Stimulated activated naive CD8-positive, alpha-beta T cell treated with anti-CD3 and anti-CD28 coated beads, Interleukin-15, amount 100 ng/mL, for 72 hours (primary cell): ENCODE measurements at places on chromosomes 6 and 20.
A peak's percentile ranks its signal among the peaks of the same experiment; 100 is the strongest.

DNA sequence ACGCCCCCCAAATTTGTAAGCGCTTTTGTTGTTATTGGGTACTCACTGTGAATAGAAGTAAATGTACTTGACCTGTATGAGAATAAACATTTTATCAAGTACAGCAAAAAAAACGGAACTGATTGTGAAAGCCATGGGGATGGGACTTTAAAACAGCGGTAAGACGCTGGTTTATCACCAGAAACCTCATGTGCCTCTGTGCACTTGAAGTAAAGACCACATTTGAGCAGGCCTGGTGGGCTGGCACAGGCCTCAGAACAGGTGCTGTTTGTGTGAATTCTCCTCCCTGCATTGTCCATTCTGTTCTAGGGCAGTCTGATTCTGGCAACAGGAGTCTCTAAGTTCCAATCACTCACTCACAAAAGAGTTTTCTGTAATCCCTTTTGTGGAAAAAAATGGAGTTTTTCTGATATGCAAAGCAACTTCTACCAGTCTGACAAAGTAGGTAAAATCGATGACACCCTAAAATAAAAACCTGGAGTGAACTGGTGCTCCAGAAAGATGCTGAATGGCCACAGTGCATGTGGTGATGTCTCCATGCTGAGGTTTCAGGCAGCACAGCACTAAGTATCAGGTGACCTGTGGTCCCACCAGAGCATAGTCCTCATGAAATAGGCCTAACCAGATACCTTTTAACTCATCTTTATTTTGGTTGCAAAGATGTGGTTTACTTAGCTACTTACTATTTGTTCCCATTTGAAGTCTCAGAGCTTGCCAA lies 53.9 kb downstream of the STX7 start:
- no peak for DNase-seq

DNA sequence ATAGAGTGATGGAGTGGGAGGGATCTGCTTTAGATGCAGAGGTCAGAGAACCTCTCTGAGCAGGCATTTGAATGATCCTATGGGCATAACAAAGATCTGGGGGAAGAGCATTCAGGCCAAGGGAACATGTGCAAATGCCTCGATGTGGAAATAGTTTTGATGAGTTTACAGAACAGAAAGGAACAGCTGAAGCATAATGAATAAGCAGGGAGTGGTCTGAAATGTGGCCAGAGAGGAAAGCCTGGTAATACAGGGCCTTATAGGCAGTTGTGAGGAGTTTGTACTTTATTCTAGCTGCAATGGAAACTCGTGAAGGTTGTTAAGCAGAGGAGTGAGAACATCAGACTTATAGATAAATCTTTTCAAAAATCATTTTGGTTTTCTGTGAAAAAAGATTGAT lies 33.0 kb upstream of the ME1 start:
- DNase-seq: no peak

GRCh38 chr20:18926965-18927364 lies 113.4 kb downstream of the SCP2D1 start:
- no peak for DNase-seq

DNA sequence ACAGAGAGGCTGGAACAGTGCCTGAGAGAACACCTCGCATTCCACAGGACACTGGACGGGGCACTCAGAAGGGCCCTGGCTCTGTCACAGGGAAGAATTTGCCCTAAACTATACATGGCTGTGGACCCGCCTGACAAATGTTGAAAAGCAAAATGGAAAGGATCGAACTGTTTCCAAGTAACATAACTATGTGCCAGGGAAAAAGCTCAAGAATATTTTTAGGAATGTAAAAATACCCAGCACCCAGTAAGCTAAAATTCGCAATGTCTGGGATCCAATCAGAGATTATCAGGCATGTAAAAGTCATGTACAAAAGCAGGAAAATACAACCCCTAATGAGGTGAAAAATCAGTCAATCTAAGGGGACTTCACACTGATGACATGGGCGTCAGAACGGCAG lies 215.9 kb downstream of the TTLL2 start:
- DNase-seq: no peak

DNA sequence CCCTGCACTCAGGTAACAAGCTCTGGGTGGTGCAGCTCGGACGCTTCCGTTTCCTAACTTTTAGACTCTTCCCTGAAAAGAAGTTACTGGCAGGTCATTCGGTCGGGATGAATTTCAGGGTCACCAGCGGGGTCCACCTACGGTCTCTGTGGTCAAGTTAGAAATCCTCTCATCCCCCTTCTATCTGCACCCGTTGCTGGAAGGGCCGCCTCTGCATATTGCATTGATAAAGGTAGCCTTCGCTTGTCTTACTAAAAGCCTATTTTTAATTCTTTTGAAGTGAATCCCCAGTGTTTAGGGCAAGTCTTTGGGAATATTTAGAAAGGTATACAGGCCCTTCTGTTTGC lies 47.3 kb downstream of the LRRN4 start:
- DNase-seq: no peak

DNA sequence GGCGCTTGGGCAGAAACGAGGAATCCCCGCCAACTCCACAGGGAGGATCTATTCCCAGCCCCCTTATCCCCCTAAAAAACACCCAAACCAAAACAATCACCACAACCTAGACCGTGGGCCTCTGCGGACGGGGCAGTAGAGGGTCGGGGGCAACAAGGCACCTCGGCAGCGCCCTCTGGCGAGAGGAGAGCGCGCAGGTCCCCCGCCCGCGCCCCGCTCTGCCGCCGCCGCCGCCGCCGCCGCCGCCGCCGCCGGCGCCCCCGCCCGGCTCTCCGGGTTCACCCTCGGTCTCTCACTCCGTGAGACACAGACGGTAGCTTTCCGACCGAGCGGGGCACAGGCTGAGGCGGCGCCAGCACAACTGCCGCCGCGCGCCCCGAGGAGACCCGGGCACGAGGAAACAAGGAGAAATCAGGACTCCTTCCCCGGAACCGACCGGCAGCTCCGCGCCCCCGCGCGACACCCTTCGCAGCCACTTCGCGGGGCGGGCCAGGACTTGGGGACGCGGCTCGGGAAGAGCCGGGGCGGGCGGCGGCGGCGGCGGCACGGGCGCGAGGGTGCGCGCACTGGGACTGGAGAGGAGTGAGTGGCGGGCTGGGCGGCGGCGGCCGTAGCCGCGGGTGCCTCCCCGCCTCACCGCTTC lies at the start of gene SLC35F1:
Gene SLC35F1, plus strand, starts transcription at position 307 of the 643 bp plus-strand sequence.
- peak; percentile 47 for DNase-seq

DNA sequence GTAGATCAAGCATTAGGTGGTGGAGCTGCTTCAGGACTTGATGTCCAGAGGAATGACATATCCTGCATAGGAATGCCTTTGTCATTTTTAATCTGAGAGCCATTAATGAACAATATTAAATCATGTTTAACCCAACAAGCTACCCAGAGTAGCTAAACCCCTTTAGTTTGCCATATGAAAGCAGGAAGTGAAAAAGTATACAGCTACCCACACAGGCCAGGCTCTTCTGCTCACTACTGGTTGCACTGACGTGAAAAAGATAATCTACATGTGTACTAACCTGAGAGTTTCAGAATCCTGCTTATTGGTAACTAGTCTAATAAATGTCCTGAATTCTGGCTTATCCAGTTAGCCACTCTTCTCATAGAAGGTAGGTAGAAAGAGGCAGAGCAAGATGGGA lies 19.9 kb downstream of the GLYATL3 start:
- no peak for DNase-seq

DNA sequence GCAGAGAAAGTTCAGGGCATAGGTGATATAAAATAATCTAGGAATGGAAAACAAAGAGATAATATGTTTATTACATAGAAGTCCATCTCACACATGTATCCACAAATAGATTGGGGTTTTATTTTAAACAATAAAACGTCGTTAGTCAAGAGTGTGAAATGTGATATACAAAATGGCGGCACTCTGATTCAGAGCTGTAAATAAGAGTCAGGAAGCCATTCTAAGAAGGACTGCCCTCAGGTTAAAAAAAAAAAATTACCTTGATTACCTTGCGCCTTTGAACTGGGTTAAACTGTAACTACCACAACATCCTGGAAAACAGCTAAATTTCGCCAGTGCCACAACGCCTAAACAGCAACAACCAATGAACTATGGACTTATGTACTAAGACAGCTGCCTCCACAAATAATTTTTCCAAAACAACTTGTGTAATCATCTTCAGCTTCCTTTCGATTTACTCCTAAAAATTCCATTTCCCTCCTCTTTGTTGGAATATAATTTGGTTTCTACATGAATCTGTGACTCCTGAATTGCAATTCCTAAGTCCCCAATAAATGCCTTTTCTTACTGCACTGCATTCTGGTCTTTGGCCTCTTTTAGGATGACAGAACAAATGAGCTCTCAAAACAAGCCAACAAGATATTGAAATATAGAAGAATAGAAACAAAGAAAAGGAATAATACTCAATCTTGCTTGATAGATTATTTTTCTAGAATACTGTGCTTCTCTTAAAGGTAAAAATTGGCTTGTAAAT lies 1019.5 kb upstream of the MAP3K7 start:
- no peak for DNase-seq

DNA sequence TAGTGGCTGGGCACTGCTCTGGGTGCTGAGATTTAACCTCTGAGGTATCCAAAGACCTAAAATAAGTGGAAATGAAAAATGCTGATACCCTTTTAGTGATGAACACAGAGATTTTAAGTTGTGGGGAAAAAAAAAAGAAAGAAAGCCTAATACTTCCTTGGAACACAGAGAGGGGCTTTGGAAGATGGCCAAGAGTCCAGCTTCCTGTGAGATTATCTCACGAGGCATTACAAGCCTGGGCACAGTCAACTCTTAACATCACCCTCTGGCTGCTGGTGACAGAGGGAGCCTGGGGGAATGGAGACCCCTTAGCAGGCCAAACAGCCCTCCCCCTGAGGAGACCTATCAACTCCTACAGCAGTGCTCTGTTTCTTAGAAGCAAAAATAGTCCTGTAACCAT lies 19.7 kb downstream of the BTN2A1 start:
- no peak for DNase-seq

GRCh38 chr6:22147921-22148776 lies 148.7 kb downstream of the PRL start:
- no peak for DNase-seq

DNA sequence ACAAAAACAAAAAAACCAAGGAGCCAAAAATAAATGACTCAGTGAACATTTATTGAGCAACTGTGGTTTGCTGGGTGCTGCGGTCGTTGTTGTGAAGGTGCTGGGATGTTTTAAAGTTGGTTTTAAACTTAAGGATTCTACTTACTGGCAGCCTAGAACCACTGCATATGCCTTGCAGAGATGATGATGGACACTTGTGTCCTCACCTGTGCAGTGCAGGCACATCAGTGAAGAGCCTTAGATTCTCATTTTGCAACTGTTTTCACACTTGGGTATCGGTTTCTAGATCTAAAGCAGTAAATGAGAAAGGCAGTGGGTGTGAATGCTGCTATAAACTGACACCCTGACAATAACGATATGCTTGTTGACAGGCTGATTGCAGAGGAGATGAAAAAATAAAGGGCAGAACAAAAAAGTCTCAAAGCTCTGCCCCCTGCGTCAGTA lies 68.8 kb downstream of the UTRN start:
- DNase-seq: no peak

DNA sequence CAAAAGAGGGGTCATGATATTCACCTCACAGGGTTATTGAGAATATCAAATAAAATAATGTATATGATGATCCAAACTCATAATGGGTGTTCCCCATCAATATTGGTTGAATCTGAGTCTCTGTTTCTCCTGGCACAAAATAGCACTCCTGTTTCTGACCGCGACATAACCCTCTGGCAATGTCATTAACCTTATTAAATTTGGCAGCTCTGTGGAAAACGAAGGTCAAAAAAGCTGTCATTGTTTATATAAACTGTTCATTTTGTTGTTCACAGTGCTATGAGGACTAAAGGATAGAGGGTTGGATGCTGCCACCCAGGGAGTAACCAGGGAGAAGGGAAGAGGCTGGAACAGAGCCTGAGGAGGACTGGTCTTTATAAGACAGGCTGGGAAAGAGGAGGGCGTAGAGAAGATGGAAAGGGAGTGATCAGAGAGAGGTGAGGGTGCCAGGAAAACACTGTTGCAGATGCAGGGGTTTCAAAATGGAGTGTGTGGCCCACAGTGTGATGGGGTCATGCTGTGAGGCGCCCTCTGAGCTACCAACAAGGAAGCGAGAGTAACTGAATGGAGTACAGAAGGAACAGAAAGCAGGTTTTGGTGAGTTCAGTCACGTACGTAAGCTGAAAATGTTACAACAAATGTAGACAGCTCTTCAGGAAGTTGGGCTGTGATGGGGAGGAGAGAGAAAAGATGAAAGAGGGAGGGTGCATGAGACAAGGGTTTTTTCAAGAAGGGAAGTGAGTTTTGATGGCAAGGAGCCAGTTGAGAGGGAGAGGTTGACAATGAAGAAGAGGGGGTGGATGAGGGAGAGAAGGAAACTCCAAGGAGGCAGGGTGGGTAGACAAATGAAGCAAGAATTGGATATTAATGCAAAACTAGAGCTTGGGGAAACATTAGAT lies 251.6 kb upstream of the TAB2 start:
- peak; percentile 46 for DNase-seq

- DNase-seq: no peak
These were observed 140.8 kb upstream of the ARMC2 start for GRCh38 chr6:108707328-108707976.

DNA sequence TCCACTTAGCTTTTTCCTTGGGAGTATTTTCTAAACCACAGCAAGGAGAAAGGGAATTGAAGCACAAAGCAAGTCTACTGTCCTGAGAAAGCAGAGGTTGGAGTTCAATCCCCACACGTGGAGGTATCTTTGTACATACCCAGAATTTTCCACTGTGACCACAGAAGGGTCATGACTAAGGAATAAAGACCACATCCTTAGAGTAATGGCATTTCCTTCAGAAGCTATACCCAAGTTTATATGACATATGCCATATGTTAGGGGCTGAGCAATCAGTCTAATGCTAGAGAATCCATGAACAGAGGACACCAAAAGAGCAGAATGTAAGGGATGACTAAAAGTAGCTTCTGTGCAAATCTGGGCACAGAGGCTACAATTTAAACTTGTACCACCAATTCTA lies 46.4 kb downstream of the ATG5 start:
- no peak for DNase-seq

DNA sequence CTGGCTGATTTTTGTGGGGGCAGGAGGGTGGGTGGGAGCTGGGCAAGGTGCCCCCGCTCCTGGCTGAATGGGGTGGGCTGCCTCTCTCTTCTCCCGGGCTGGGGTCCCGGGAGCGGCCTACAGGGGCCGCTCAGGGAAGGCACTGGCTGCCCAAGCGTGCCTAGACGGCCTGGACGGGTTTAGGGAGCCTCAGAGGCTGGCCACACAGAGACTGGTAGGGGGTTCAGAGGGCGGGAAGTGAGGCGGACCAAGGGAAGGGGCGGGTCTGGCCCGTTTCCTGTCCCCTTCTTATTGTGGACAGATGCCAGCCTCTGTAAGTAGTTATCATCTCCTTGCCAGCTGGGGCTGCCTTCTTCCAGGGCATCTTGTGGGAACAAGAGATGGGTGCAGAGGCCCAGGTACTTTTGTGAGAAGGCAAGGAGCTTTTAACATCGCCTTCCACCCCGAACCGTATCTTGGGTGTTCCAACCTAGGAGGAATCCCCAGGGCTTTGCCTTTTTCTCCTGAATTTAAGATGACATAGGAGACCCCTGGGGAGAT lies 437 bp downstream of the CD40 start:
- peak; percentile 9 for DNase-seq
